ENCODE measurements at places on chromosomes 11 and 22.
A peak's percentile ranks its signal among the peaks of the same experiment; 100 is the strongest.

GRCh38 chr11:6611092-6611962 is 689 bp downstream of the TAF10 start:
- no peak for DNase-seq

DNA sequence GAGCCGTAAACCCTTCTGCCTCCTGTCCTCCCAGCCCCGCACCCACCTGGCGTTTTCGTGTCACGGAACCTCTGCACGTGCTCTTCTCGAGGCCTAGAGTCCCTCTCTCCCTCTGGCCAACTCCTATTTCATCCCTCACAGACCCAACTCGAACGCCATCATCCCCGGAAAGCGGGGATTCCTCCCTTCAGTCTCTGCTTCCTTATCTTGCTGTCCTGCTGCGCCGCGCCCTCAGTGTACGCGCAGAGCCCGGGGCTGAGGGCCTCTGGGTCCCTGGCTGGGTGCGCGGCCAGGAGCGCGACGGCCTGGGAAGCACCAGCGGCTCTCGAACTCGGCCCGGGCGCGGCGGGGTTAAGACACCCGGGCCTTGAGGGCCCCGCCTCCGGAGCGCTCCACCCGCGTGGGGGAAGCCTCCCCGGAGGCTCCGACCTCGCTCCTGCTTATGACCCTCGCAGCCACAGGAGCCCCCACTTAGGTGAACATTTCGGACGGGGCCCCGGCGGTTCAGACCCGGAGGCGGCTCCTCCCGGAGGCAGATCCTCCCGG is 398 bp upstream of the ATG16L2 start:
- DNase-seq, result no peak

GRCh38 chr11:86388198-86388597 is 13.5 kb downstream of the CCDC81 start:
- no peak for DNase-seq

DNA sequence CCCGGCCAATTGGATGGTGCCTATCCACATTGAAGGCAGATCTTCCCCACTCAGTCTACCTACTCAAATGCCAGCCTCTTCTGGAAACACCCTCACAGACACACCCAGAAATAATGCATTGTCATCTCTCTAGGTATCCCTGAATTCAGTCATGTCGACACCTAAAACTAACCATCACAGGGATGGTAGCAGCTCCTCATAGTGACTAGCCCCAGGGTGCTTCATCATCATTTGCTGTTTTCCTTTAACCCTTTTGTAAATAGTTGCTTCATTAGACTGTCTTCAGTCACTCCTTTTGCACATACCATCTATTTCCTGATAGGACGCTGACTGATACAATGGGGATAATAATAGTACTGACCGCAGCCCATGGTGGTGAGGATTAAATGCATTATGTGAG is 18.8 kb upstream of the AMOTL1 start:
- DNase-seq, result no peak

DNA sequence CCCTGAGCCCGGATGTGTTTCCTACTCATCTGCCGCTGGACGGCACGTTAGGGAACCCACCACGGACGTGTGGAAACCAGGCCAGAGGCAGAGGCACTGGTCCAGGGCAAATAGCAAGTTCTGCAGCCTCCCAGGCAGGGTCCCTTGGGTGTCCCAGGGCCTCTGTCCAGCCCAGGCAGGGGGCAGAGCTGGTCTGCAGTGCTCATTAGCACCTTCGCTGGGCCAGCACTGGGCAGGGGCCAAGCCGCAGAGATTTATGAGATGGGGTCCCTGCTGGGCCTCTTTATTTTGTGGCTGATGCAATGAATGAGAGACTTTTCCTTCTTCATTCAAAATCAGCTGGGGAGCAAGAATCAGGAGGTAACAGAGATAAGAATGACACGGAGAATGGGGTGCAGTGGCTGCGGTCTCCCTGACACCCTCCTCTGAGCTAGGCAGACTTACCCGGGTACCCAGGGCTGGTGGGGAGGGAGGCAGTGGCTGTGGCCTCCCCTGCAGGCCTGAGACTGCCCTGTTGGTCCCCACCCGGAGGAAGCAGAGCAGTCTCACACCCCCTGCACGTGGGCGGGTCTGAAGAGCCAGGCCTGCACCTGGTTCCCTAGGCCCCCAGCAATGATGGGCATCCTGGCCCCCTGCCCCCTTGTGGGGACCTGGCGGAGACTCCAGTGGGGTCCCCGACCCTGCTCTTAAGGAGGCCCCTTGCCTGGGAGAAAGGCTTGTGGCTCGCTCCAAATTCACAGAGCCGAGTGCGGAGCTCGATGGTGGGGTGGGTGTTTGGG is 14.0 kb upstream of the PARVG start:
- no peak for DNase-seq

- no peak for DNase-seq
These were observed 27.7 kb upstream of the PPP2R1B start for GRCh38 chr11:111793863-111794262.

GRCh38 chr11:128957202-128957482 is 14.5 kb upstream of the TP53AIP1 start:
- no peak for DNase-seq

GRCh38 chr22:46686221-46687047 is 51.6 kb downstream of the CERK start:
- no peak for DNase-seq

- DNase-seq, result no peak
These were observed 2084.3 kb downstream of the LRRC4C start for GRCh38 chr11:39374963-39375698.

DNA sequence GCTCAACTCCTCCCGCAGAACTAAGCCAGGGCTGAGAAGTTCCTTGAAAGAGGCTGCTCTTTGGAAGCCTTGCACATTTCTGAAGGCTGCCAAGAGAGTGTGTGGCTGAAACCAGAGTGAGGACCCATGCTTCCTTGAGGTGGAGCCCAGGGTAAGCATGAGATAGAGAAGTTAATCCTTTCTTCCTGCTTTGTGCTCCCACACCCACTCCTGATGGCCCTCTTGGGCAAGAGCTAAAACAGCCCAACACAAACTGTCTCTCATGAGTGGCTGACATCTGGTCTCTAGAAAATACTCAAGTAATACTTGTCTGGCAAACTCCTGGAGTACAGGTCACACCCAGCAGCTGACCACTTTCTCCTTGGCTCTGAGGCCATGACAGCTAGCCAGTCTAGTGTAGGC is 523.7 kb downstream of the INSC start:
- no peak for DNase-seq

GRCh38 chr11:8928981-8929615 is 3.6 kb downstream of the C11orf16 start:
- no peak for DNase-seq

- DNase-seq, result no peak
These were observed 10.0 kb downstream of the SLC37A2 start for GRCh38 chr11:125072961-125073590.

DNA sequence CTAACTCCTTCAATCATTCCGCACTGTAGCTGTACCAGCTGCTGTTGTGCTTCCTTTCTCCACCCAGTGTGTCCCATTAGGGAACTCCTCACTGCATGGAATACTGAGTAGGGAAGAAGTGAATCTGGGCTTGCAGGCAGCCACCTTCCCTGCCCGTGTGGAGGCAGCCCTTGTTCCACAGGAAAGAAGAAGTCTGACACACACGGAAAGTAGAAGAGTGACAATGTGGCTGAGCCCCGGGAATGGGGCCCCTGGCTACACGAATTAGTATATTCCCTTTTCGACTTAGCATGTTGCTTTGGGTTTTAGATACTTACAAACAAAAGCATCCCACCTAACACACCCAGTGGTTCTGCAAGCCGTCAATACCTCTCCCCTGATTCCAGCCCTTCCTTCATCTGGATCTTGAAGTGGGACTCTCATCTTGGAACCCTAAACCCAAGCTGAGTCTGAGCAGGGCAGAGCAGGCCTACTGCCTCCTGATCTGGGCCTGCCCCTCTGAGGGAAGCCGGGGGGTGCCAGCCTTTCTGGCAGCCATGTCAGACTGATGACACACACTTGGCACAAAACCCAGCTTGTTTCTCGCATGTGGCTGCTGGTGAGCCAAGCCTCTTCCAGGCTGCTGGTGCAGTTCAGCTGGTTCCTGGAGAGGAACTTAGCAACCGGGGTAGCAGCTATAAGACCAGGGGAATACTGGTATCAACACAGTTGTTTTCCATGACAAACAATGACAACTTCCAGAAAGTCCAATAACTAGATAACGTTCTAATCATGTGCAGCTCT is 71.6 kb downstream of the C11orf58 start:
- no peak for DNase-seq

DNA sequence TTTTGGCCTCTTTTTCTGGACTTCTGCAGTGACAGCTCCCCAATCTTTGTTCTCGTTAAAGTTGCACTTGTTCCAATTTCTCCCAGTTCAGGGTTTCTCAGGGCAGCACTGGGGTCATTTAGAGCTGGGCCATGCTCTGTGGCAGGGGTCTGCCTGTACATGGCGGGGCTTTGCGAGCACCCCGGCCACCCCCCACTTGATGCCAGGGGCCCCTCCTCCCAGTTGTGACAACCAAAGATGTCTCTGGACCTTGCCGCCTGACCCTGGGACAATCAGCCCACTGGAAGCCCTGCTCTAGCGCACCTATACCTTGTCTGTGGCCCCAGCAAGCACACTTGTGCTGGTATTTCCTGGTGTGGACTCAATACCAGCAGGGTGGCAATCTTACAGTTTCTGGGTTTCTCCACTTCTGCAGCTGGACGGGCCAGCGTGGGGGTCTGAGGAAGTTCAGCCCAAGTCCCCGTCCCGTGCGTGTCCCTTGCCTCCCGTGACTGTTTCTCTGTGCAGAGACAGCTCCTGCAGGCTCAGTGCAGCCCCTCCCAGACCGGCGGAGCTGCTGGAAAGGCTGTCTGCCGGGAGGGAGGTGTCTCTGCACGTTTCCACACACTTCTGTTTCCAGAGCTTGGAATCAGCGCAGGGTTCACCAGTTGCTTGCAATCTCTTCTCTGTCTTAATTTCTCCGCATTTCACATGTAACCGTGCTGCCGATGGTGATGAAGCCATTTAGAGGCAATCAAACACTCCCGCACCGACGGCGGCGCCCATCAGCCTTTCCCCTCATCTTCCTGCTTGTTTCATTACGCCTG is 1328.9 kb downstream of the BRD1 start:
- DNase-seq, result no peak

DNA sequence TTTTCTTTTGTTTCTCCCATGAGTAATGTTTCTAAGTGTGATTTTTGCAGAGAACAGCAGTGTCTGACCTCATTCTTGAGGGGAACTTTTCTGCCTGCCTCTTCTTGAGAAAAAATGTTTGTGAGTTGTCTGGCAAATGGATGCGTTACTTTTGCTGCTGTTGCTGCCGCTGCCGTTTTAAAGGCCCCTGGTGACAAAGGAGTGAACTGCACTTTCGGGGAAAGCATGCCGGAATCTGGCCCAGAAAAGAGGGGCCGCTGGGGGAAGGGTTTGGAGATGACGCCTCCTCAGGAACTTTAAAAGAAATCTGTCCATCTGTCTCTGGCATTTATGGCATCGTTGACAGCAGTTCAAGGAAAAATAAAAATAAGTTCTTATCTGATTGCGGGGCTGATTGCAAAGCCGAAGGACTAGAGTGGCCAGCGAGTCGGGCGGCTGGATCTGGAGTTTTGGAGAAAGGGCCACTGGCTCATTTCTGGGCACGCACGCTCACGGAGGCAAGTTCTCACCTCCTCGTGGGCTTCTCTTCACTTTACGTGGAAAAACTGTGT is 16.5 kb downstream of the ZBTB16 start:
- peak; percentile 23 for DNase-seq

DNA sequence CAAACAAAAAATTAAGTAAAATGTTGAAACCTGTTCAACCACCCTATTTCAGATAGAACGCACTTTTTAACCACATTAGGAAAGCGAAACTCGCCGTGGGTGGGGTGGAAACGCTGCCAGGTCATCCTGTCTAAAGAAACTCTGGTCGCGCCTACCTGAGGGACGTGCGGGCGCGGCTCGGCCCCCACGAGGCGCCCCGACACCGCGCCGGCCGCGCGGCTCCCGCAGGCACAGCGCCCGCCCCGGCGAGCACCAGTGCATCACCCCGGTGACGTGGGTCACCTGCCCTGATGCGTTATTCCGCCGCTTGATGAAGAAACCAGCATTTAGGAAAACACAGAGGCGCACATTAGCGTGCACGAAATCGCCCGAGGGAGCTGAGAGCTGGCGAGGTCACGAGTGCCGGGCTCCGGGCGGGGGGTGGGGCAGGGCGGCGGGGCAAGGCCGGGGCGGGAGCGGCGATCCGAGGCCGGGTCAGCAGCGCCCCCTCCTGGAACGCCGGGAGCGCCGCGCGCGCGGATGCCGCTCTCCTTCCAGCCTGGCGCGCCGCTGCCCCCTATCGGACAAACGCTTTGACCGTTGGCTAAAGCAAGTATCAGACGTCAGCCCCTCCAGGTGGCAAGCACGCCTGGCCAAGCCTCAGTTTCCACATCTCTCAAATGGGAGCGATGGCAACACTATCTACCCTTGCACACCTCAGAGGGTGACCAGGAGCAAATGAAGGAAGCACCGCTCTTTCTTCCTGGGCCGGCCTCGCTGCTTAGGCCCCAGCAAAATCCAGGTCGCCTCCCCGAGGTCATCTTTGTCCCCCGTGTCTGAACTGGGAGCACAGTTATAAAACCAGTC is 15.7 kb upstream of the SNX32 start:
- peak; percentile 56 for DNase-seq

- no peak for DNase-seq
These were observed 6.0 kb upstream of the CD248 start for GRCh38 chr11:66322732-66323427.

- no peak for DNase-seq
These were observed 945.5 kb downstream of the OPCML start for GRCh38 chr11:132586801-132587200.

DNA sequence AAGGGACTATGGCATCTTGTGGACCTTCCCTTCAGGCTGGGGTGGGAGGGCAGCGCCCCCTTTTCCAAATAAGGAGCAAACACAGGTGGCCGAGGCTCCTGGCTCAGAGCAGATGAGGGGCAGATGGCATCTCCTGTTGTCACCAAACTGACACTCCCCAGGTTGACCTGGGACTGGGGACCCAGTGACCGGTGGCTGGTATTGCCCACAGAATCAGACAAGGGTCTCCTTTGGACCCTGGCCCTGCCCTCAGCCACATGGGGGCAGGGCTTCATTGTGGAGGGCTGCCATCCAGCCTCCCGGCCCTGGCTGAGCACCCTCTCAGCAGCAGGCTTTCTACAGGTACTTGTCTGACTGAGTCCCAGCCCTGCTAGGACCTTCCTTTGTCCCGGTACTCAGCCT is 842 bp upstream of the SIGIRR start:
- DNase-seq, result no peak

DNA sequence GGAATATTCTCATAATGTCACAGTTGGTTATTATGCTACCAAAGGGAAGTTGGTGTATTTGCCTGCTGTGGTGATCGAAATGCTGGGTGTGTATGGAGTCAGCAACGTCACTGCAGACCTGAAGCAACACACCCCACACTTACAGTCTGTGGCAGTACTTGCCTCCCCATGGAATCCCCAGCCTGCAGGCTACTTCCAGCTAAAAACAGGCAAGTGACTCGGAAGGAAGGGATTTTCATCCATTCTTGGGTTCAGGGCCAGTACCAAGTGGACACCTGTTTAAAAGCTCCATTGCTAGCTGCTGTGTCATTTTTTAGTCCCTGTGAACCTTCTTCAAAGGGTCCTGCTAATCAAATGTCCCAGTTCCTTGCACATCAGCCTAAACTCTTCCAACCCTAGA is 149.6 kb downstream of the C11orf91 start:
- no peak for DNase-seq

- peak; percentile 27 for DNase-seq
These were observed 104.8 kb downstream of the MPPED2 start for GRCh38 chr11:30481330-30481729.
